ENCODE measurements at places on chromosomes 12 and 14. TPM values are rescaled to one million over a fixed set of nuclear protein-coding genes. Genes with fewer than 3 reads are reported as not detected.

DNA sequence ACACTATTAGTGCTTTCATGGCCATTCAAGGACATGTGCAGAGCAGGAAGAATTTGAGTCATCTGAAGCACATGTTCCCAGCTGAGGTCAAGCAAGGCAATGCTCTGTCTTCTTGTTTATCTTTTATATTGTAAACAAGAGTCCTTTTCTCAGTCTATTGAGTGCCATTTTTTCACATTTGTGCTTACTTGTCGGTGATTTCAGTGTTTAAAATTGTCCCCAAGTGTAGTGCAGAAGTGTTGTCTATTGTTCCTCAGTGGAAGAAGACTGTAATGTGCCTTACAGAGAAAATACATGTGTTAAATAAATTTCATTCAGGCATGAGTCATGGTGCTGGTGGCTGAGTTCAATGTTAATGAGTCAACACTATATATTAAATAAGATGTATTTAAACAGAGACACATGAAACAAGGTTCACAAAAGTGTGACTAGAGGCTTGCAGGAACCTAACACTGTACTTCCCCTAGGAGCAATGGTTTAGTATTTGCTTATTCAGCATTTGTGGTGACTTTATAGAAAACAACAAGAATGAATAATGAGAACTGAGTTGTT lies 391.1 kb downstream of the LRIG3 start:
- no peak overlapping the region for H3K27ac ChIP-seq
- no peaks in the 10 kb centered on the region for H3K36me3 ChIP-seq
- no peak overlapping the region for H3K4me3 ChIP-seq
- peaks cover 6% of the 10 kb centered on the region for H3K27me3 ChIP-seq
- no peaks in the 10 kb centered on the region for H3K4me1 ChIP-seq

GRCh38 chr12:14572401-14572800 lies 4.7 kb upstream of the PLBD1 start:
- no peaks in the 10 kb centered on the region for H3K36me3 ChIP-seq
- H3K4me3 ChIP-seq = no peak overlapping the region
- peaks cover 5% of the 10 kb centered on the region for H3K4me1 ChIP-seq
- H3K27ac ChIP-seq = no peak overlapping the region
- no peak for DNase-seq
- H3K27me3 ChIP-seq = peaks cover 29% of the 10 kb centered on the region

- DNase-seq = no peak
- H3K27ac ChIP-seq = no peak overlapping the region
- peaks cover 6% of the 10 kb centered on the region for H3K4me1 ChIP-seq
- H3K4me3 ChIP-seq = no peak overlapping the region
- peaks cover 5% of the 10 kb centered on the region for H3K27me3 ChIP-seq
- H3K36me3 ChIP-seq = no peaks in the 10 kb centered on the region
Measured at GRCh38 chr12:3228552-3228951, 151.4 kb downstream of the TSPAN9 start.

DNA sequence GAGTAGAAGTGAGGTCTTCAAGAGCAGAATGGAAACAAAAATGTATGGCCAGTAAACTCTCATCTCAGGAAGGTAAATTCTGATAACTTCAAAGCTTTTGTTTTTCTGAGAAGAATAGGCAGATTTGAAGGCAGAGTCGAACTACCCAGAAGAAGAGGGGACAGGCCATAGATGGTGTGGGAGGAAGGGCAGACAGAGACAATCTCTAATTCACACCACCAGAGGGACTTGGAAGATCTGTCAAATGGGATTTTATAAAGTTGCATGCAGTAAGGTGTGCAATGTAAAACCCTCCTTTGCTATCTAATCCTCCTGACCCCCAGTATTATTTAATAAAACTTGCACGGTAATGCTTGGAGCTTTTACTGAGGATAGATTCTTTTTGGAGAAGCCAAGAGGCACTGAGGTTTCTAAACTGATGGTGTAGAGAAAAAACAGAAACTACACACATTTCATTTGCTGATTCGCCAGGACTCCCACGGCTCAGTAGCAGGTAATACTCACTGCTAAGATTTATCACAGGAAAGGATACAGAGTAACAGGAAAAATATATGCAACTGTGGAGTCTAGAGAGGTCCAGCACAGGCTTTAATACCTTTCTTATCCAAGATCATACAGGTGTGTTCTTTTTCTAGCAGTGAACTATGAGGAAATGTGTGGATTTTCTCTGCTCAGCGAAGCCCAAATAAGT lies 18.3 kb downstream of the SLC38A2 start:
- DNase-seq = no peak
- no peak overlapping the region for H3K4me3 ChIP-seq
- peaks cover 15% of the 10 kb centered on the region for H3K36me3 ChIP-seq
- no peaks in the 10 kb centered on the region for H3K27me3 ChIP-seq
- H3K4me1 ChIP-seq = peaks cover 15% of the 10 kb centered on the region
- no peak overlapping the region for H3K27ac ChIP-seq

GRCh38 chr14:20726531-20726930 lies 19.2 kb upstream of the EDDM3A start:
- no peak for DNase-seq
- H3K27me3 ChIP-seq = peaks cover 49% of the 10 kb centered on the region
- H3K4me1 ChIP-seq = no peaks in the 10 kb centered on the region
- no peaks in the 10 kb centered on the region for H3K36me3 ChIP-seq
- no peak overlapping the region for H3K4me3 ChIP-seq

DNA sequence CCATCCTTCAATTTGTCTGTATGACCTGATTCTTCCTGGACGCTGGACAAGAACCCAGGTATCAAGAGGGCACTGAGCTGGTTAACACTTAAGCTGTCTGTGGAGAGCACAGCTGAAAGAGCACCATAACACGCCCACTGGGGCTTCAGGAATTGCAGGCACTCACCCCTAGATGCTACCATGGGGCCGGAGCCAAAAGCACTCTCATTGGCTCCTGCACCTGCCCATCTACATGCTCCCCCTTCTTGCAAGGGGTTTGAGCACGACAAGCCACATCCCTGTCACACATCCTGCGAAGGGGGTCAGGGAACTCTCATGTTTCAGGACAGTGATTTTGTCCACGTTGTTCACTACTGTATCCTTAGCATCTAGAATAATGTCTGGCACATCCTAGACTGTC lies 35.1 kb upstream of the TBC1D15 start:
- H3K27ac ChIP-seq = no peak overlapping the region
- no peaks in the 10 kb centered on the region for H3K4me1 ChIP-seq
- no peak overlapping the region for H3K4me3 ChIP-seq
- no peak for DNase-seq
- H3K27me3 ChIP-seq = peaks cover 13% of the 10 kb centered on the region

GRCh38 chr12:15794196-15794595 lies 5.0 kb upstream of the EPS8 start:
- H3K4me3 ChIP-seq = no peak overlapping the region
- H3K27me3 ChIP-seq = peaks cover 31% of the 10 kb centered on the region
- H3K27ac ChIP-seq = no peak overlapping the region
- DNase-seq = no peak
- peaks cover 5% of the 10 kb centered on the region for H3K4me1 ChIP-seq

- H3K27ac ChIP-seq = no peak overlapping the region
- no peak overlapping the region for H3K4me3 ChIP-seq
- H3K4me1 ChIP-seq = no peaks in the 10 kb centered on the region
- no peaks in the 10 kb centered on the region for H3K36me3 ChIP-seq
Measured at GRCh38 chr12:76313299-76313698, 34.9 kb downstream of the BBS10 start.

- peaks cover 8% of the 10 kb centered on the region for H3K4me1 ChIP-seq
- no peak overlapping the region for H3K4me3 ChIP-seq
- H3K36me3 ChIP-seq = no peaks in the 10 kb centered on the region
- H3K27me3 ChIP-seq = peaks cover 14% of the 10 kb centered on the region
Measured at GRCh38 chr12:62642486-62642885, 175.9 kb downstream of the MON2 start.

DNA sequence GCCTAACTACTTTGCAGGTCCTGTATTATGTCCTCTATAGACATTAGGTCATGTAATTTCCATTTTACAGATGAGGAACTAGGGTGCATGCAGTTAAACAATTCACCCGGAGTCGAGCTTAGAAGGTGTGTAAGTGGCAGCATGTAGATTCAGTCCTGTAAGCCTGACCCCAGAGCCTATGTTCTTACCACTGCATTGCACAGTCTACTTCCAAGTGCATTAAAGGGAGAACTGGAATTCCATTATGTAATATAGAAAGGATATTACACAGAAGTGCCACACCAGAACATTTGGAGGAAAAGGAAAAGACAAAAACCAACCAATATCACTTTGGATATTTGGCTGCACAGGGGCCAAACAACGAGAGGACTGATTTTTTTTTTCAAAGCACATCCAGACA lies 1.2 kb downstream of the GLT8D2 start:
- peaks cover 52% of the 10 kb centered on the region for H3K27me3 ChIP-seq

DNA sequence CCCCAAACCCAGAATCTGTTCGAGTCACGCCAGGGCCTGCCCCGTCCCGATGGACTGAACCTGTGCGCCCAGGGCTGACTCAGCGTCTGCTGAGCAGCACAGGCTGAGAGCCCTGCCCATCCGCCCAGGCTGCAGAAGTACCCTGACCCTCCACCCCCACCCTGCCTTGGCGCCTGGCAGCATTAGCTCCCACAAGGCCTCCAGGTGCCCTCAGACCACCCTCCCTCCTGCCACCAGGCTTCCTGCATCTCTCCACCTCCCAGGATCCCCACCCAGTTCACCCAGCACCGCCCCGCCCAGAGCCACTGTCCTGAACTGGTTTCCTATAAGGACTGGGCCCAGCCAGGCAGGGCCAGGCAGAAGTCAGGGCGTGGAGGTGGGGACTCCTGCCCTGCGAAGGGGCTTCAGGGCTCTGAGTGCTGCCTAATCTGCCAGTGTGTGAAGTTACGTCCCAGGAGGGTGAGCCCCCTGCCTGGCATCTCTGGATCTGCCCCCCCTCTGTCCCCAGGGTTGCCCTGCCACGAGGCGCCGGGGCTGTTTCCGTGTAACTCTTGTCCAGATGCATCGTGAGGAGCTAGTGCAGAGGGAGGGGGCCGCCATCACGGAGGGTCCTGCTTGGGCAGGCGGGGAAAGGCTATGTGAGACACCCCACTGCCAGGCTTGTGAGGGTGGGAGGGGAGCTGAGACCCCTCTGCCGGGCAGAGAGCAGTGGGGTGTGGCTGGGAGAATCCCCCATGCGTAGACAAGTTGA lies 9.1 kb downstream of the ADSS1 start:
- no peak overlapping the region for H3K4me3 ChIP-seq
- H3K36me3 ChIP-seq = no peaks in the 10 kb centered on the region
- H3K4me1 ChIP-seq = no peaks in the 10 kb centered on the region
- no peak overlapping the region for H3K27ac ChIP-seq
- no peak for DNase-seq

DNA sequence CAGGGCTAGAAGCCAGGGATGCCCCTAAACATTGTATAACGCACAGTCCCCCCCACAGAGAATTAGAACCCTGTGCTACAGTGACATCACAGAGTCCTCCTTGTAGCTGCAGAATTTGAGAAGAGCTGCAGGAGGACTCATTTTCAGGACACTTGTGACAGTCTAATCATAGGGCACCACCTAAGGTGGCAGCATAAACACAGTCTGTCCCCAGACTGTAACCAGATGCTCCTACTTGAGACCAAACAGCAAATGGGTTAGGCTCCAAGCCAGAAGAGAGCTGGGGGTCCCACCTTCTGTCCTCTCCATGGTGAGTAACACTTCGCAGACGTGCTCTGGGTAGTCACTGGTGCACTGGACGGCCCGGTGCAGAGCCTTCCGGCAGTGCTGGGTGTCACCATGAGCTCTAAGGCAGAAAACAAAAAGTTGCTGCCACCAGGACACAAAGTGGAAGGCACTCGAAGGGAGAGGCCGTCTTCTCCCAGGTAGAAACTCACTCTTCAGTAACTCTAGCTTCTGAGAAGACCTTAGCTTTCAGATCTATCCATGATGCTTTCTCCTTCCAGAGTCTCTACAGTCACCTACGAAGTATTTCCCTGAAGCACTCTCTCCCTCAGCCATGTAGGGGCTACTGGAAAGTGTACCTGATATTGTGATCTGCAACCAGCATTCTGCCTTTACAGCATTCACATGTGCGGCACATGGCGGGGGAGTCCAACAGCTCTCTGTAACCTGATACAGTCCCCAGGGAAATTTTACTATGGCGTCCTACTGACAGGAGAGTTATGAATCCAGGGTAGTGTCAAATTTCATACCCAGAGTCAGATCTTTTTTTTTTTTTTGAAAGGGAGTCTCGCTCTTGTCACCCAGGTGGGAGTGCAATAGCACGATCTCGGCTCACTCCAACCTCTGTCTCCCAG lies 17.1 kb downstream of the FICD start:
- H3K27me3 ChIP-seq = no peaks in the 10 kb centered on the region
- H3K4me1 ChIP-seq = peaks cover 8% of the 10 kb centered on the region

- peak overlapping the region; percentile 91 for H3K4me3 ChIP-seq
- H3K36me3 ChIP-seq = peaks cover 2% of the 10 kb centered on the region
- peak overlapping the region; percentile 90 for H3K27ac ChIP-seq
Measured at GRCh38 chr12:92928421-92928961, 604 bp downstream of the EEA1 start.

DNA sequence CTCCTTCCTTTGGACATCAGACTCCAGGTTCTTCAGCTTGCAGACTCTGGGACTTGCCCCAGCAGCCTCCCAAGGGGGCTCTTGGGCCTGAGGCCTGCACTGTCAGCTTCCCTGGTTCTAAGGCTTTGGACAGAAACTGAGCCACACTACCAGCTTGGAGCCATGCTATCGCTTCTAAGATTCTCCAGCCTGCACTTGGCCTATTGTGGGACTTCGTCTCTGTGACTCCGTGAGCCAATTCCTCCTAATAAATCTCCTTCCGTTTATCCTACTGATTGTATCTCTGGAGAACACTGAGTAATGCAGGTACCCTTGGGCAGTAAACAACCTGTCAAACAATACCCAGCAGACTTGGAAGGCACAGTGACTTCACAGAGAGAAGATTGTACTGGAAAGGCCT lies 24.9 kb upstream of the RHOJ start:
- H3K27me3 ChIP-seq = no peaks in the 10 kb centered on the region
- no peak overlapping the region for H3K27ac ChIP-seq
- no peak overlapping the region for H3K4me3 ChIP-seq
- H3K4me1 ChIP-seq = no peaks in the 10 kb centered on the region
- H3K36me3 ChIP-seq = no peaks in the 10 kb centered on the region

DNA sequence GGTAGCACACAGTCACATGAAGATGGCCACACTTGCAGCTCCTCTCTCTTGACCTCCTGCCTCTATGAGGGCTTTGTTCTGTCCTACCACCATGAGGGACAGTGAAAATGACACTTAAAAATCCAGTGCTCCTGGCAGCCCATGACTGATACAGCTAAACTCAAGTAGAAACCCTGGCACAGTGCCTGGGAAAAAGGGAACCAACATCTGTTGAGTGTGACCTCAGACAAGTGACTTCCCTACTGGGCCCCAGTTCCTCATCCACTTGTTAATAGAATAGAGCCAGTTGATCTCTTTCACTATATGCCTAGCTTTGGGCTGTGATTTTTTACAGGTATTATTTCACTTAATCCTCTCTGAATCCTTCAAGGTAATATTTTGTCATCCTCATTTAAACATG lies 4.8 kb downstream of the GUCY2C start:
- H3K4me1 ChIP-seq = no peaks in the 10 kb centered on the region
- no peak overlapping the region for H3K27ac ChIP-seq
- H3K36me3 ChIP-seq = no peaks in the 10 kb centered on the region

- no peak overlapping the region for H3K4me3 ChIP-seq
- no peaks in the 10 kb centered on the region for H3K4me1 ChIP-seq
- no peak for DNase-seq
- H3K27ac ChIP-seq = no peak overlapping the region
- H3K36me3 ChIP-seq = no peaks in the 10 kb centered on the region
Measured at GRCh38 chr14:40336846-40337245, 904.6 kb upstream of the FBXO33 start.

IL31 gene
- total RNA-seq = not detected

P3H3 gene
- 7.0 TPM for total RNA-seq

FOXM1 gene
- 73.9 TPM for total RNA-seq

CATSPERB gene
- total RNA-seq = 1.9 TPM

CAPS2 gene
- total RNA-seq = 9.9 TPM

NPFF gene
- total RNA-seq = not detected

TROAP gene
- 73.8 TPM for total RNA-seq

Measured in activated naive CD8-positive, alpha-beta T cell treated with anti-CD3 and anti-CD28 coated beads, Interleukin-2, amount 10 ng/mL, durations not matched to agents 7 days and 5 days (primary cell).